ENCODE measurements at places on chromosomes 7 and 10.

- DNase-seq: no peak
These were observed 59.3 kb downstream of the DLG5 start for GRCh38 chr10:77867124-77867719.

DNA sequence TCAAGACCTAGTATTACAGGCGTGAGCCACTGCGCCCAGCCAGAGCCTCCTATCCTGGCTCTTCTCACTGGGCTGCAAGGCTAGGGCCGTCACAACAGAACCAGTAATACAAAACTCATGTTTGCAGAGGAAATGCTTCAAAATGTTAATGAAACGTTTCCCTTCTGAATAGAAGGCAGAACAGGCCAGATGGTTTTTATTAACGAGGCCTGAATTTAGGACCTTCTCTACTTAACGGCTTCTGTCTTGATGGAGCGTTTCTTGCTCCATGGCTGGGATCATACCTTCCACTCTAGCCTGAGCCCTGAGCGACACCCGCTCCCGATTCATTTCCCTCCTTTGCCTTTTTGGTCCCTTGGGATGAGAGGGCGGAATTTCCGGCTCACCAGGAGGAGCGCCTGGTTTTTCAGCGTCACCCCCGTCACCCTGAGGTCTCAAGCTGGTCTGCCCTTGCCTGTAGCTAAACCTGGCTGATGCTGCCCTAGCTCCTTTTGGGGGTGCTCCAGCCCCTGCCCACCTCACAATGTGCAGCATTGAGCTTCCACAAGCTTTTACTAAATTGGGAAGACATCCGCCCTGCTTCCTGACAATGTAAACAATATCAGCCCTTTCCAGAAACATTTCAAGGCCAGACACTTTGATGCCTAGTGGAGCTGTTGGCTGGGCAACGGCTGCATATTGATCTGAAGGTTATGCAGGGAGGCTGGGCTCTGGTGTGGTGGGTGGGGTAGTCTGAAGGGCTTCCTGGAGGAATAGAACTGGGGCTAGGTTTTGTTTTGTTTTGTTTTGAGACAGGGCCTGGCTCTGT, 5.2 kb downstream of the CLIP2 start:
- DNase-seq: no peak

DNA sequence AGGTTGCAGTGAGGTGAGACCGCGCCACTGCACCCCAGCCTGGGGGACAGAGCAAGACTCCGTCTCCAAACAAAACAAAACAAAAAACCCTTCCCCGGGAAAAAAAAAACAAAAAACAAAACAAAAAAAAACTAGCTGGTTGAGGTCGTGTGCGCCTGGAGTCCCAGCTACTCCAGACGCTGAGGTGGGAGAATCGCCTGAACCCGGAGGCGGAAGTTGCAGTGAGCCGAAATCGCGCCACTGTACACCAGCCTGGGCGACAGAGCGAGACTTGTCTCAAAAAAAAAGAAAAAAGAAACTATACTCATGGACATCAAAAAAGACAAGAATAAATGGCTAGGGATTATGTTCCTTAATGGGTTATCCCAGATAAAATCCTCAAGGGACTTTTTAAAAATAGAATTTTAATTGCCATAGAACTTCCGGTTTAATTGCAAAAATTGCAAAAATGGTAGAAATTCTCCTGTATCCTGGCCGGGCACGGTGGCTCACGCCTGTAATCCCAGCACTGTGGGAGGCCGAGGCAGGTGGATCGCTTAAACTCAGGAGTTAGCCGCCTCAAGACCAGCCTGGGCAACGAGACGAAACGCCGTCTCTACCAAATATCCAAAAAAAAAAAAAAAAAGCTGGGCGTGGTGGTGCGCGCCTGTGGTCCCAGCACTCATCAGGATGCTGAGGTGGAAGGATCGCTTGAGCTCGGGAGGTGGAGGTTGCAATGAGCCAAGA, 37.8 kb downstream of the KLHDC10 start:
- no peak for DNase-seq

DNA sequence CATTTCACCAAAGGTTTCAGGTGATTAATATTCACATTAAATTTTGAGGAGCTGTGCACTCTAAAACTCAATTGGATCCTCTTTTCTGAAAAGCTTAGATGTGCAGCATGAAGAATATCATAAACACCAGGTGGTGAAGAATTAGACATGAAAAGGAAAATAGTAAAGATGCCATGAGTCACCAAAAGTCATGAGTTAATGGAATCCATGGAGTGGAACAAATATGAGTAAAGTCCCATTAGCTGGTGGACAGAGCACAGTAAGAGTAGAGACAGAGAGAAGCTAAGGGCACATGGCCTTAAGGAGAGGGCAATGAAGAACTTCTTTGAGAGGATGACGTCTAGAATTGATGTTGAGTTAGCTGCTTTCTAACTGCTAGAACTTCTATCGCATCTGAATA, 271.6 kb downstream of the CSTF2T start:
- no peak for DNase-seq

DNA sequence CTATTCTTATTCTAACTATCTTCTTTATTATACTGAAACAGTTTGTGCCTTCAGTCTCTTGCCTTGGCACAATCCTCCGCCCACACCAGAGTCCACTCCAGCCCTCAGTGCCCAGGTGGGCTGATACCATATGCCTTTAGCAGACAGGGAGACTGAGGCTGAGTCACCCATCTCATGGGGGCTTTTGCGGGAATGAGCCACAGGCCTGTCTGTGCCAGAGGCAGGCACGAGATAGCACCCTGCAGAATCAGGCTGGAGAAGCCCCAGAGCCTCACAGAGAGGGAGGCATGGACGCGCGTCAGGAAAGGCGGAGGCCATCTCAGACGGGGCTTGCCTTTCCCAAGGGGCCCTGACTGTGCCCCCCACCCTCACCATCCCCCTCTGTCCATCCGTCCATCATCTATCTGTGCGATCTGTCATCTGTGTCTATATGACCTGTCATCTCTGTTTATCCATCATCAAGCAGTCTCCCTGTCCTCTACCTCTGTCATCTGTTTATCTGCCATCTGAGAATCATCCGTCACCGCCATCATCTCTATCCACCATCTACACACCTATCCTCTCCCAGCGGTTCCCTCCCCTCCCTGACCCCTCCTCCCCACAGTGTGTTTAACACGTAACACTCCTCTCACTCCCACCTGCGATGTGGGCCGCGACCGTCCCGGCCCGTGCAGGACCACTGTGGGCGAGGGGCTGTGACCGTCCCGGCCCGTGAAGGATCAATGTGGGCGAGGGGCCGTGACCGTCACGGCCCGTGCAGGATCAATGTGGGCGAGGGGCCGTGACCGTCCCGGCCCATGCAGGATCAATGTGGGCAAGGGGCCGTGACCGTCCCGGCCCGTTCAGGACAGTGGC, 7.3 kb upstream of the ADAP1 start:
- no peak for DNase-seq
